Cortex of kidney (tissue), 1 donor: ENCODE measurements at places on chromosomes 5 and 9.

- DNase-seq, result no peak
Observed at GRCh38 chr5:89901346-89901745, 508.2 kb downstream of the CETN3 start.

DNA sequence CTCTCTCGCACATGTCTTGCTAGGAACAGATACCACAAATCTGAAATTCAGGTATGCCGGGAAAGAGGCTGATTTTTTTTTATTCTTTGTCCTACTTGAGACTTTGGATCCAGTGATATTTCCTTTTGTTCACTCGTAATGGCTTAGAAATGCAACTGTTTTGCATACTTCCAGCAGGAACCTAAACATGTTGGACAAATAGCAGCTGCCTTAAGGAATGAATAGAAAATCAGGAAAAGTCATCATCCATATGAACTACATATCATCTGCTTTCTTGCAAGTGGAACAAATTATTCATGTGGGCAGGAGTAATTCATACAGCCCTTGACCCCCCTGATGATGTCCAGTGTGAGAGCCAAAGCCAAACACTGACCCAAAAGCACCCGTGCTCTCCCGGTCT lies 17.4 kb downstream of the TTC39B start:
- DNase-seq, result no peak

- no peak for DNase-seq
Observed at GRCh38 chr5:63164838-63165535, 586.4 kb downstream of the LRRC70 start.

DNA sequence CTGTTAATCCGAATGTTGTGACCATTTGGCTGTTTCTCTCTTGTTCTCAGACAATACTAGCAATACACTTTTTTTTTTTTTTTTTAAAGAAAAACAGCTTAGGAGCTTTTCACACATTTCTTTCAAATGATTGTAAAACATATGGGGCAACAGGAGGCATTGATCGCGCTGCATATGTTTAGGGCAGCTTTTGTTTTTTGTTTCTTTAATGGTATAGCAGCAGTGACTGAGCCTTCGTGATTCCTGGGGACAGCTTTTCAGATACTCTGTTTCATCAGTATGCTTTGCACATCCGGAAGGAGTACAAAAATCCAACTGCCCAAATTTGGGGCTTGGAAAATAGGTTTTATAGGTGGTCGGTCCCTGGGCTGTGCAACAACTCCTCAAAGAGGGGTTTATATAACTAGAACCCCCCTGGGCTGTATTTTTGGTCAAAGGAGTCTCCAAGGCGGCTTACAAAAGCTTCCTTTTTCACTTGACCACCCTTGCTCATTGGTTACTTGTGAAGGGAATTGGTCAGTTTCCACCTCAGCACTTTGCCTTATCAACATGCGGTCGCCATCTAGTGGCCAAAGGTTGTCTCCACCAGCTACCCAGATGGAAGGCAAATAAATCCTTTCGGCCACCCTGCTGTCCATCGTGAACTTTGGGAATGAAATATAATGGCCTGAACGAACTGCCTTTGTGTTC lies 91.8 kb downstream of the PDE6A start:
- DNase-seq, result no peak

DNA sequence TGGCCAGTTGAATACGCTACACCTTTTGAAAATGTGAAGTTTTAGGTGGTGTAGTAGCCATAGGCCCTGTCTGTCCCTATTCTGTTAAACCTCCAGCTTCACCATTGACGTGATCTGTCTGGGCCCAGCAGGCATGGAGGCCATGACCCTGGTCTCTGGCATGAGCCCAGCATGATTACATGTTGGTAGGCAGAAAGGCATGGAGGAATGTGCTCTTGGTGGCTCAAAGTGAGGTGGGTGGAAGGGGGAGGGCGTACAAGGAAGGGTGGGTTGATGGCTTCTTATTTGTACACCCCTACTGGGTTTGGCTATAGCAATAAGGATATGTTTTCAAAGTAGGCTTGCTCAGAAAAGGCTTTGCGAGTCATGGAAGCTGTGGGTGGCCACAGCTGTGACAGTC lies 23.7 kb downstream of the RALGPS1 start:
- no peak for DNase-seq

DNA sequence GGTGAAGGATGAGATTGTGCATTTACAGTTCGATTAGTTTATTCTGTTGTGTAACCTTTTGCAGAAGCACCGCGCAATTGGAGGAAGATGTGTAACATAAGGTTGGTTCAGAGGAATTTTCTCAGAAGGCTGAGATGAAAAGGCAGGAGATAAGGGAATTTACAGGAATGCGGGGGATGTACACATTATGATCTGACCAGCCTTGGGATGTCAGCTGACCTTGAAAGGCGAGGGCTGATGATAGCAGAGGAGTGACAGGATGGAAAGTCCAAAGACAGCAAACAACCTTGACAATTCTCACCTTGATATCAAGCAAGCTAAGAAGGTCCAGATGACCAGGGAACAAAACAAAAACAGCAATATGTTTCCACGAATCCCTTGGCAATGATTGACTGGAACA lies 88.8 kb downstream of the OTULIN start:
- no peak for DNase-seq

GRCh38 chr9:121841771-121842611 lies 190.6 kb downstream of the DAB2IP start:
- no peak for DNase-seq

DNA sequence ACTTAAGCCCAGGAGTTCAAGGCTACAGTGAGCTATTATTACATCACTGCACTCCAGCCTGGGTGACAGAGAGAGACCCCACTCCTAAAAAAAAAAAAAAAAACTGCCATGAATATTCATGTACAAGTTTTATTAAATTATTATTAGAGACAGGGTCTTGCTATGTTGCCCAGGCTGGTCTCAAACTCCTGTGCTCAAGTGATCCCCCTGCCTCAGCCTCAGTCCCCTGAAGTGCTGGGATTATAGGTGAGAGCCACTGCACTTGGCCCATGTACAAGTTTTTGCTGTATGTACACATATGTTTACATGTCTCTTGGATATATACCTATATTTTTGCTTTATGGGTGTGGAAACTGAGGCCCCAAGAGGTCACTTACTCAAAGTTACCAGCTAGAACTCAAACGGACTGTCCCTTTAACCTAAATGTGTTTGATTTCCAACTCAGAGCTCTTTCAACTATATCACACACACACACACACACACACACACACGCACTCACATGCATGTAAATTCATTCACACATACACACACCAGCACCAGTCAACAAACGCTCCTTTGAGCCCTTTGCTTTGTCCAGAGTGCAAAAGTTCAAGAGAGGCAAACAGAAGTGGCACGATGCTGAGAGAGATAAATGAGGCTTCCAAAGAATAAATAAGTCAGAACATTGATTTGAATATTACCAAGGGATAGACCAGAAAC lies 42.3 kb upstream of the STRBP start:
- no peak for DNase-seq

DNA sequence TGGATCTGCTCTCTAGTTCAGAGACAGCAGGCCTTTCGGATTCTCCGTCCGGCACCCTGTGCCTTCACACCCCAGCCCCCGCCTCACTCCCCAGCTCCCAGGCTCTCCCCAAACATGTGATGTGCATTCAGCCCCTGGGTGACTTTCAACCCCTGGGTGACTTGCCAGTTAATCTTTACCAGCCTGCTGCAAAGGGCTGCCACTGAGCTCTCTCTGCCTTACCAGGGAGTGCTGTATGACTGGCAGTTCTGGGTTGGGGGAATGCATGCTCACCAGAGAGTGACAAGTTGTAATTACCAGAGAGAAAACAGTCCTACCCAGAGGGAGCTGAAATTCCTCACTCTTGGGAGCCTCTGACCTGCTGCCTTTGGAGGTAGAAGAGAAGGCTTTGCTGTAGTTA lies 4.9 kb upstream of the ADRA1B start:
- no peak for DNase-seq

- no peak for DNase-seq
Observed at GRCh38 chr5:22109315-22109714, 743.8 kb downstream of the CDH12 start.

GRCh38 chr9:5629312-5630080 lies 589 bp downstream of the RIC1 start:
- peak; percentile 25 for DNase-seq
